CD4-positive, alpha-beta T cell (primary cell): ENCODE measurements at places on chromosomes 11 and 22. TPM values are rescaled to one million over a fixed set of nuclear protein-coding genes. Genes with fewer than 3 reads are reported as not detected.

KLHDC7B gene
- 2.3 TPM for total RNA-seq

DNA sequence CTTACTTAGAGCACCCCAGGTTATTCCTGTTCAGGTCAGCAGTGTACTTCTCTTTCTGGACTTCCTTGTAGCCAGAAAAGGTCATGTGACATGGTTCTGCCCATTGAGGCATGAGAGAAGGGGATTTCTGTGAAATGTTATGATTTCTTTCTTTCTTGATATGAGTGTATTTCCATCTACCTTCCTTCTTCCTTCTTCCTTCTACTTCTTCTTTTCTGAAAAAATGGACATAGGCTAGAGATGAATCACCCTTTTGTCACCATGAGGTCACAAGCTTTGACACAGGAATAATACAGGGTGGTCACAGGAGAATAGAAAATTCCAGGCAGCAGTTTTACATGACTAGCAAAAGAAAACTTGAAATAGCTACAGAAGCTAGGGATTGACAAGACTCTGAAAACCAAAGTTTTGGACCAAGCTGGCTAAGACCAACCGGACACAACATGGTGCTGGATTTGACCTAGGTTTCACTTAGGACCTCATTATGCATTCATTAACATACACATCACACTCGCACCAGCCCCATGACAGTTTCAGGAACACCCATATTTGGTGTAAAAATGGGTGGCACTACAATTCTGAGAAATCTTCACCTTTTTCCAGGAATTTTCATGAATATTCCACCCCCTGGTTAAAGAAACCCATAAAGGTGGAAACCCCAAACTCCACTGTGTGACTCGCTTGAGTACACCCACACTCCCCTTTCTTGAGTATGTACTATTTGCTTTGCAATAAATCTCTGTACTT, 21.2 kb upstream of the MAP6 start:
- no peak for DNase-seq

GRCh38 chr22:46381142-46381541, 45.6 kb downstream of the TRMU start:
- no peak for DNase-seq

DNA sequence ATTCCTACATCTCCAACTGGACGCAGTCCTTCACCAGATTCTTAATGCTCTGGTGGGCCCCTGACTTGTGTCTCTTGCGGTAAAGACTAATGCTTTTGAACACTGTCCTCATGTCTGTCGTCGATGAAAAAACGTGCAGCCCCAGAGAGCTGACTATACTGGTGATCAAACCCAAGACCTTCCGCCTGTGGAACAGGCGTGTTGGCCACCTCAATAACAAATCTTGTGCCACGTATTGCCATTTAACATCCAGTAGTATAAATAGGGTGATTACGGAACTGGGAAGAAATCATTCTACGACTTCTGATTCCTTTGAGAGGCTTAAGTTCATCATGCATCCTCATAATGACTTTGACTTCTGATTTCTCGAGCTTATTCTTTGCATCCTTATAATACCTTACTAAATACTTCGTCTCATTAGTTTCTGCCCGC, 45.6 kb downstream of the OR4D9 start:
- DNase-seq, result no peak
